ENCODE measurements at places on chromosomes 7 and 10.

- H3K4me3 ChIP-seq: no peak overlapping the region
- no peak overlapping the region for H3K27ac ChIP-seq
- H3K4me1 ChIP-seq: no peaks in the 10 kb centered on the region
Measured at GRCh38 chr7:63030061-63030460, 968.6 kb upstream of the ZNF722 start.

- H3K27me3 ChIP-seq: peaks cover 12% of the 10 kb centered on the region
- H3K4me1 ChIP-seq: no peaks in the 10 kb centered on the region
- H3K36me3 ChIP-seq: no peaks in the 10 kb centered on the region
Measured at GRCh38 chr10:77673515-77674140, 36.0 kb upstream of the KCNMA1 start.

DNA sequence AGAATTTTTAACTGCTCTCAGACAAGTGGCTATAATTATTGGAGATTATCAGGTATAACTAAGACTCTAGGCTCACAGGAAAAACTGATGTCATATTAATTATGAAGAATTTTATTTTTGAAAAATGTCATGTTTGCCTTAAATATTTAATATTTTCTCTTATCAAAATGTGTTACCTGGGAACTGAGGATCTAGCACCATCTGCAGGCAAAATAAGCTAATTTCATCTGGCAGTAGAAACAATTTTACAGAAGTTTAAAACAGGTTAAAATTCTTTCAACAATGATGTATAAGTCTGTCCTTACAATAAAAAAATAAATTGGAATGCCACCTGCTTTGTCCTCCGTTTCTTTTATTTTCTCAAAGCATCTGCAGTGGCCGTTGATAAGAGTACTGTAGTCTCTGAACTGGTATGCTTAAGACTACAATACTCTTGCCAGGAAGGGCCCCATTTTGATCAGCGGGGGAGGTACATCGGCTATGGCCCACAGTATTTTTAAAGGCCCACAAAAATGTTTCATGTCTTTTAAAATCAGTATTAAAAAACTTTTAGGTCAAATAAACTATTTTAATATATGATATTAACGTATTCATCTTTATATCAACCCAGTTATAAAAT, 81.3 kb downstream of the VWDE start:
- no peak overlapping the region for H3K27ac ChIP-seq
- no peaks in the 10 kb centered on the region for H3K27me3 ChIP-seq
- ATAC-seq: no peak
- no peaks in the 10 kb centered on the region for H3K36me3 ChIP-seq
- no peak overlapping the region for H3K4me3 ChIP-seq

DNA sequence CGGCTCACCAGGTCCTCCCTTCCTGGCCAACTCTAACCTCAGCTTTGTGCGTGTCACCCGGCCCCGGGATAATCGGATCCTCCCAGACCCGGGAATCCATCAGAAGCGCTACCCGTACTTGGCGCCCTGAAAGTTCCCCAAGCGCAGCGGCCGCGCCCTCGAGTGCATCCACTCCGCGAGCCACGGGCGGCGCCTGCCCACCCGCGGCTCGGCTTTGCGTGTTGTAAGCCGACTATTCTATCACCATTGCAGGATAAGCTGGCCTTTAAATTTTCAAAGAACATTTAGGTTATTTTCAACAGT, 35.7 kb upstream of the EBLN1 start:
- H3K27me3 ChIP-seq: no peaks in the 10 kb centered on the region
- H3K36me3 ChIP-seq: no peaks in the 10 kb centered on the region
- no peaks in the 10 kb centered on the region for H3K4me1 ChIP-seq
- H3K4me3 ChIP-seq: peak overlapping the region; percentile 84
- peak overlapping the region; percentile 95 for H3K27ac ChIP-seq

DNA sequence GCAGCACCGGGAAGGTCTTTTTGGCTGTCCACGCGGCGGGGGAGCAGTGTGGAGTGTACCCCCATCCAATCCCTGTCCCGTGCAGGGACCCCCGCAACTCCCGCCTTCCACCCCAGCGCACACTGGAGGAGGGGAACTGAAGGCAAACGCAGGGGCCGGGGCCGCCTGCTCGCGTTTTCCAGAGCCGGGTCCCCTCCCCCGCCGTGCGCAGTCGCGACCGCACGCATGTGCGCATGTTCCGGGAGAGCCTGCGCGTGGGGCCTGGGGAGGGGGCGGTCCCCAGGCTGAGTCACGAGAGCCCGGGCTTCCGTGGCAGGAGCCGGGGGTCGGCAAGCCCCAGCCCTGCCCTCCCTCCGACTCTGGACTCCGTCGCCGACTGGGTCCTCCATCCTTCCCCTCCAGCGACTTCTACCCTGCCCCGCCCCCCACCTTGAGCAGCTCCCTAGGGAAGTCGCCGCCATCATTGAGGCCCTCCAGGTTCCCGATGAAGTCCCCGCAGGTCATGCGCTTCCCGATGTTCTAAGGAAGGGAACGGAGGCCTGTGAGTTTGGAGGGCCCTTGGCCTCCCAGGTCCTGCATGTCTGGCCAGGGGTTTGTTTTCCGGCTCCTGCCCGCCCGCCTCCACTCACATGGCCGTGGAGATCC, 8.0 kb downstream of the PSD start:
- peaks cover 89% of the 10 kb centered on the region for H3K27me3 ChIP-seq
- H3K4me3 ChIP-seq: peak overlapping the region; percentile 56
- peak overlapping the region; percentile 80 for H3K27ac ChIP-seq
- no peaks in the 10 kb centered on the region for H3K36me3 ChIP-seq

- H3K27ac ChIP-seq: peak overlapping the region; percentile 91
- no peak overlapping the region for H3K4me3 ChIP-seq
Measured at GRCh38 chr10:59537501-59537900, 172.1 kb downstream of the SLC16A9 start.

- no peak overlapping the region for H3K27ac ChIP-seq
- peaks cover 99% of the 10 kb centered on the region for H3K27me3 ChIP-seq
- no peak for ATAC-seq
- H3K36me3 ChIP-seq: no peaks in the 10 kb centered on the region
- no peaks in the 10 kb centered on the region for H3K4me1 ChIP-seq
Measured at GRCh38 chr10:100625816-100626215, 90.1 kb downstream of the HIF1AN start.

- H3K4me3 ChIP-seq: no peak overlapping the region
- H3K4me1 ChIP-seq: no peaks in the 10 kb centered on the region
- H3K27me3 ChIP-seq: no peaks in the 10 kb centered on the region
Measured at GRCh38 chr10:37222046-37222445, 96.6 kb downstream of the ANKRD30A start.

- no peaks in the 10 kb centered on the region for H3K36me3 ChIP-seq
- no peaks in the 10 kb centered on the region for H3K4me1 ChIP-seq
- no peak overlapping the region for H3K4me3 ChIP-seq
Measured at GRCh38 chr7:52269669-52270068, 765.8 kb upstream of the POM121L12 start.

DNA sequence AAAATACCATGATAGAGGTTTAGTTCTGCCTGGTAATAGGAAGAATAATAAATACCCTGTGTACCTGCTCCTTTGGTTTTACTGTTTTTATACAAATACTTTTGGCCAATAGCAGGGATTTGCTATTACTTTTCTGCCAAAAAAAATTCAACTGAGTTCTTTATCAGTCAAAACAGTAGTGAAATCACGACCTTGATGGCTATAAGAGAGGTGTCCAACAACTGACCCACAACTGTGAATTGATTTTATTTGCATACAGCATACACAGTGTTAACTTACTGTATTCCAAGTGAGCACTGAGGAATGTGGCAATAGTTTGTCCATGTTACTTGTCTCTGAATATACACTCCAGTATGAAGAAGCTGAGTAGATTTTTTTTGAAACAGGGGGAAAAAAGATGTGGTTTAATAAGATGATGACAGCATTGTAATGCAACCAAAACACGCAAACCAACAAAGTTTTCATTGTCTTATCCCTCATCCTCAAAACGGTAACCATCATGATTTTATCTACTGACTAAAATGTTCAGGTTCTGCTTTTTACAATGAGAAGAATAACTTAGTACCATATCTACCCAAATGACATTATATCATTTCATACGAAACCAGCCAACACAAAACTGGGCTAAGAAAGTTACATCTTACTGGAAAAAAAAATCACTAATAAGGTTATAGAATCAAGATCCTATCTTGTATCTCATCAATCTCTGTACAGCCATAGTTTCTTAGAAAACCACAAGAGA, 63.3 kb downstream of the GSAP start:
- H3K36me3 ChIP-seq: no peaks in the 10 kb centered on the region
- no peaks in the 10 kb centered on the region for H3K27me3 ChIP-seq
- H3K27ac ChIP-seq: peak overlapping the region; percentile 56
- H3K4me3 ChIP-seq: no peak overlapping the region
- peaks cover 13% of the 10 kb centered on the region for H3K4me1 ChIP-seq
- no peak for ATAC-seq

GRCh38 chr10:97713339-97713825, at the start of gene MARVELD1:
Gene MARVELD1, plus strand, starts transcription at chr10:97713730. Its CDS starts 147 bp downstream, at chr10:97713877.
- peak; percentile 55 for ATAC-seq
- no peaks in the 10 kb centered on the region for H3K36me3 ChIP-seq
- peak within 1 kb of the TSS; percentile 56 for H3K4me3 ChIP-seq
- no peaks in the 10 kb centered on the region for H3K27me3 ChIP-seq

GRCh38 chr7:37920849-37921805, 687 bp downstream of the EPDR1 start:
- H3K4me3 ChIP-seq: peak overlapping the region; percentile 77
- H3K27me3 ChIP-seq: peaks cover 28% of the 10 kb centered on the region
- H3K27ac ChIP-seq: peak overlapping the region; percentile 83
- ATAC-seq: peak; percentile 46

Data from gastroesophageal sphincter (tissue), 4 donors.